NCI-H2171 (cell line): ENCODE measurements at places on chromosomes 6 and 20.

GRCh38 chr6:45966797-45967196 lies 48.9 kb downstream of the CLIC5 start:
- DNase-seq: no peak

GRCh38 chr6:30073489-30074235 lies 1.9 kb downstream of the RNF39 start:
- no peak for DNase-seq

- no peak for DNase-seq
Measured at GRCh38 chr6:17002123-17002522, 99.7 kb upstream of the STMND1 start.

DNA sequence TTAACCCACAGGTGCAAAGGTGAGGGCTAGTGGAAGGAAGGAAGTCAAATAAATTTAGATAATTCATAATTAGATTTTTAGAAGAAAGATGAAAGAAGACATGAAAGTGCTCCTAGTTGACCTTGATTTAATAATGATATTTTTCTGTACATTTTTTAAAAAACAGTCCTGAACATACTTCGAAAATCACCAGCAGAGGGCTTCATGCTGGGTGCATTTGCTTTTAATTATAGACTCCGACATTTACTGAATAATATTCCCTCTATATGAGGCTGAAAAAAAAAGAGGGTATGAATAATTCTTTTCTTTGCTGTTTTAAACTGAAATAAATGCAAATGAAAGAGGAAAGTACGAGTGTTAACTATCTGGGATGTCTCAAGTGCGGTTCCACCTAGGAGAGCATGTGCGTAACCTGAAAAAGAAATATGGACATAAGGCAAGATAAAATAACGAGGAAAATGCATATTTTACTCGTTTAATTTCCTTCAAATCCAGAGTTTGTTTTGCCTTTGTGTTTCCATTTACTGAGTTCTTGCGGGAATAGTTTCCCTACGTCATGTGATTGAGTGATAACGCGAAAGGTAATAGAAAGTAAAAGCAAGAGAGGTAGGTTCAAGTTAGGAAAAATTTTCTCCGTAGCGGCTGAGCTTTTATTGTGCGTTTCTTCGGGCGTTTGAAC lies 3.1 kb upstream of the TFAP2B start:
- DNase-seq: no peak

DNA sequence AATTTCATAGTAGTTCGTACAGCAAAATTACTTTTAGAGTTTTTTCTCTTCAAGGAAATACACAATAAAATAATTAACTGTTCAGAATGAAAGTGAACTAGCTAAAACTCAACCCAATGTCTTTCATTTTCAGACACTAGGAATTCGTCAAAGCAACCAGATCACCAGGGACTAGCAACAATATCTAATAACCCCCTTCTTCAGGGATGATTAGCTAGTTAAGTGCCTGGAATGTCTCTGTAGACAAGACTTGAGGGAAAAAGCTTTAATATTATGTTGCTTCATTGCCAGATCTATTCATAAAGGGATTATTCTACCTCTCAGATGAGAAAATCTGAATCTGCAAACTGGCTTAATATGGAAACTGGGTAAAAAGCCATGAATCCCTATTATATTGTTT lies 41.8 kb upstream of the OR14J1 start:
- no peak for DNase-seq

- DNase-seq: no peak
Measured at GRCh38 chr6:109461733-109462526, 6.4 kb upstream of the MICAL1 start.

GRCh38 chr6:53244958-53245357 lies 96.3 kb upstream of the GCM1 start:
- DNase-seq: no peak

DNA sequence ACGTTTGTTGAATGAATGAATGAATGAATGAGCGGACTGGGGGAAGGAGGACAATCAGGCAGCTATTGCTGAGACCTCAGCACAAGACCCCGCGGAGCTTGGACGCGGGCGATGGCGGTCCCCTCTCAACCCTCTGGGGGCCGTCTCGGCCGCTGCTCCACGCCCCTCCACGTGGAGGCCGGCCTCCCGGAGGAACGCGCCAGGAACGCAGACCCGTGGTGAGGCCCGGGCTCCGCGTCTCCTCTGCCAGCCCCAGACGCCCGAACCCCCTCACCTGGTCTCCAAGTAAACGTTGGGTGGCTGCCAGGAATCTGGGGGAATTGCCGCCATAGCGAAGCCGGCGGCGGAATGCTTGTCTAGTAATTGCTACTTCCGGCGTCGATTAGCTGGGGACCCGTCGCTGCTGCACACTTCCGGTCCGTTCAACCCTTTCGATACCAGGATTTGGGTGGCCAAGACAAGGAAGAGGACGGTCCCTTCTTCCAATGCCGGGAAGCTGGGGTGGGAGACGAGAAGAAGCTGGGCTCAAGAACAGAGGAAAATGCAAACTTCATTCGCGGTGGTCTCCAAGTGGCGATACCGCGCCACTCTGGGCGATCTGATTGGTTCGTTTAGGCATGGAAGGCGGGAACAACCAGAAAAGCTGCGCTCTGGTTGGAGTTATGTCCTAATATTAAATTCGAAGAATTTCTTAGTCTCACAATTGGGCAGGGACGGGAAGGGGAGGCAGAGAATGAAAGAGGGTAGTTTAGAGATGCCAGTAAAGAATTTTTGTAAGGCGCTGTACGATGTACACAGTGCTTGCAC lies at the start of gene PPIL1:
PPIL1 (minus strand) TSS at position 361 of the 807 bp plus-strand sequence; CDS start at position 330, 31 bp downstream.
- peak; percentile 97 for DNase-seq

DNA sequence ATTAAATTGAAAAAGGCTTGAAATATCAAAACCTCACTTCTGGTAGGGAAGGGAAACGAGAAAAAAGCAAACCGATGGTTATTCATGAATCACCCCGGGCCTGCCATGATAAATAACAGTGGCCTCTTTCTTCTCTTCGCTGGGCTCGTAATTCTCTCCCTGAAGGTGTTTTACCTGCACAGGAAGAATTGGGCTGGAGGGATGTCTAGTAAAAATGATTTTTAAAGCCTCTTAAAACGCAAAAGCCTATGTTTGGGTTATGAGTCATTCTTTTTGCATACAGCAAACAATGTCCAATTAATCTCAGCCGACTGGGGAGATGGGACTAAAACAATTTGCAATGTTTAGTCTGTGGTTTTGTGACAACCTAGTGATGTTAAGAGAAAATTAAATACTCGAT lies 16.8 kb downstream of the LINC00237 start:
- DNase-seq: no peak

DNA sequence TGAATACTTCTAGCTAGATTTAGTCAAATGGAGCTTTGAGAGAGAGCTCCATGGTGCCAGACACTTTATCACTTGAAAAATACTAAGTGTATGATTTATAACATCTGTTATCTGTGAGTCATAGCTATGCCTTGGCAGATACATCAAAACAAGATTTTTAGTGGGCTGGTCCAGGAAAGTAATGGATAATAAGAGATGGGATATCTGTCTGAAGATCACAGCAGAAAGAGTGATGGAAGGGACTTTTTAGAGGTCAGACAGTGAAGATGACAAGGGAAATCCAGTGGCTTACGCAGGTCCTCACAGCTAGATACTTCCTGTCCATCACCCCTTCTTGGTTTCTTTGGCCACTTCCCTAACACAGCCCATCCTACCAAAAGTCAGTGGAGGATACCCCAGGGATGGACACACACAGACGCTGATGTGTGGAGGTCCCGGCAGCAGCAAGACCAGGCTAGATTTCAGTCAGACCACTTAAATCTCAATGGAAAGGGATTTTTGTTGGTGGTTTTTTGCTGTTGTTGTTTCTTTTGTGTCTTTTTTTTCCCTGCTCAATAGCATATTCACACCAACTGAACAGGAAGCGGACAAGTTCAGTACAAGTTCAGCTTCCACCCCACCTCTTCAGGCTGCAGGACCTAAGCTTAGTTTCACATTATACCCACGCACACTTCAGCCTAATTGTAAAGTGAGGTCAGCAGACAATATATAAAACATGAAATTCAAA lies 209.3 kb downstream of the ALDH8A1 start:
- no peak for DNase-seq

GRCh38 chr6:6152060-6152459 lies 145.3 kb upstream of the NRN1 start:
- DNase-seq: no peak

DNA sequence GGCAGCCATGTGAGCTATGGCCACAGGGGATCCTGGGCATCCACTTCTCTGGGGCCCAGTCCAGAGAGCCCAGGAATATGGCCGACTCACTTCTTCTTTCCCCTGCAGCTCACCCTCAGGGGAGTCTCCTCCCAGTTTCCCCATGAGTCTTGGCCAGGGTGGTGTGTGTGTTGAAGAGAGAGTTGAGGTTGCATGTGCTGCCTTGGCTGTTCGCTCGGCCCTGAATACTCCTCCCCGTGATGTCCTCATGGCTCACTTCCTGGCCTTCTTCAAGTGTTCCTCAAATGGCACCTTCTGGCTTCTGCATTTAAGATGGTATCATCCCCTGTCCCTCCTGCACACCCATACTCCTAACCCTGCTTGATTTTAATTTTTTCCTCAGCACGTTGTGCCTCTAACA lies 3.2 kb upstream of the TREML1 start:
- DNase-seq: no peak

- DNase-seq: no peak
Measured at GRCh38 chr6:43093436-43094289, 17.5 kb downstream of the PTK7 start.

GRCh38 chr6:39189915-39190544 lies 39.2 kb downstream of the KCNK5 start:
- DNase-seq: no peak

DNA sequence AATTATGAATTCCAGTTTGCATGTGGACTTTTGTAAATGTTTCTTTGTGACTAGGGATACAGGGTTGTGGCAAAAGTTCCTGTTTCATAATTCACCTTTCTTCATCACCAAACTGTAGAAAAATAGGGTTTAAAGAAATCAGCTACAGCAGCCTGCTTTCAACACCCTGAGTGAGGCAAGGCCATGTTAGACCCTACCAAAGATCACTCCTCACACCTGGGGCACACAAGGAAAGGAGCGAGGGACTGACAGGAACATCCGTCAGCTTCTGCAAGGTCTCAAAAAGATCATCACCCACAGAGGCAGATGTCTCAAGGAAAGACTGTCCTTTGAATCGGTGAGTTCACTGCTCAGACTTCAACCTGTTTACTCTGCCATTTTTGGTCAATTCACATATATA lies 10.5 kb upstream of the STX11 start:
- no peak for DNase-seq

DNA sequence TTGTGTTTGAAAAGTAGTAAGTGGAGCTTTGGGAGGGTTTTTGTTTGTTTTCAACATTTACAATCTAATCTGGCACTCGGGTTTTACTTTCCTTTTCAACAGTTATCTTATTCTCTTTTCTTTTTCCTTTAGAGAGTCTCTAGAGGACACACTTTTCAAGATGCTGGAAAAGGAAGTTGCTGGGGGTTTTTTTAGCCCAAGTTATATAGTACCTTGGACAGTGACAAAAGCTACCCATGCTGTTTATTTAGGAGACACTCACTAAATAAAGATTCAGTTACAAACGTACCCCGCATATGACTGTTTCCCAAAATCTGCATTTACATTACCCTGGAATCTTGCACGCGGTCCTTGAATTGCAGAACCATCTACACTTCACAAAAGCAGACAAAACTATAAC lies 78.8 kb downstream of the MAP7 start:
- no peak for DNase-seq

GRCh38 chr6:54846857-54847674 lies 495 bp downstream of the FAM83B start:
- DNase-seq: no peak

DNA sequence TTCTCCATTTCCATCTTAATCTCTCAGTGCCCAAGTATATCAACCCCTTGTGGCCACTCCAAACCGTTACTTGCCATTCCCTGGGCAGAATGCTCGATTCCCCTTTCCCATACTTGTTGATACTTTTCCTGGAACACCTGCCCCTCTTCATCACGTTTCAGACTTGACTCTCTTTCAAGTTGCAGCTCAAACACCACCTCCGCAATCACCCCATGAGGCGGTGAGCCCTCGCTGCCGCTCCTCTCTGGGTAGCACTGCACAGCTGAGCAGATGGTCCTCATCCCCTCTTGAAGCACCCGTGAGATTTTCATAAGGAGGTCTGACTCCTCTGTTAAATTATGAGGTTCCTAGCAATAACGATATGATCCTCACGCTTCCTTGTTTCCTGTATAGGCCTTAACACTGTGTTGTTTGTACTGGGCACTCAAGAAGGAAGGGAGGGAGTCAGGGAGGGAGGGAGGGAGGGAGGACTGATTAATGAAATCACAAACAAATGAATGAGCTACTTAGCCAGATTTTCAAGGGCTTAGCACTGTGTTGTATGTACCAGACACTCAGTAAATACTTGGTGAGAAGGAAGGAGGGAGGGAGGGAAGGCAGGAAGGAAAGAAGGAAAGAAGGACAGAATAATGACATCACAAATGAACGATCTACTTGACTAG lies 8.0 kb upstream of the UQCC2 start:
- peak; percentile 21 for DNase-seq

DNA sequence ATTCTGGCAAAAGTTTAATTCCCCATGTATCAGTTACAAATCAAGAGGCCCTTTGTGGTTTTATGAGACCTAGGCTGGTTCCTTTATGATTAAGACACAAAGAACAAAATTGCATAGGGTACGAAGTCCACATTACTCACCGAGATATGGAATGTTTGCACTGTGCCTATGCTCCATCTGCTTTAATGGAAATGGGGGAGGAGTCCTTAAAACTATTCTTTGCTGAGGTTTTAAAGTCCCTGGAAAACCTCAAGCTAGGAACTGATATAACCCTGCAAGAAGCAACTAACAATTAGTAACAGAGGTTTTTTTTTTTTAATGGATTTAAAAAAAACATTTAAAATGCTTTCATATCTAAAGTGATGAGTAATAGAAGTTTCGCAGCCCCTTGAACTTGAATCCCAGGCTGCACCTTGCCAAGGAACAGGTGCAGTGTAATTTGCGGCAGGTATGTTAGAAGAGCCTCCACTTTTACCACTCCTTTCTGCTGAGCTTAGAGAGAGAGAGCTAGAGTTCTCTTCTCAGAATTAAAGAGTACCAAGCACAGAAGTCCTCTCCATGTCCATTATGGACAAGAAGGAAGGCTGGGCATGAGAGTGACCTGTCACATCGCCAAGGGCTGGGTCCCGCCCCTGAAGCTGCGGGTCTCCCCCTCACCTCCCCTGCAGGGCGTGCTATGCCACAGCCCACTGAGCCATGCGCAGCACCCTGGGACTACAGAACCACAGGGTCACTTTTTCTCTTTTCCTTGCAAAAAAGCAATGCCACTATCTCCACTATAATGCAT lies 2.3 kb downstream of the SERPINB1 start:
- no peak for DNase-seq

- peak; percentile 19 for DNase-seq
Measured at GRCh38 chr20:61120595-61121515, 131.2 kb upstream of the CDH4 start.

GRCh38 chr6:17418281-17419188 lies 25.1 kb downstream of the CAP2 start:
- peak; percentile 92 for DNase-seq

DNA sequence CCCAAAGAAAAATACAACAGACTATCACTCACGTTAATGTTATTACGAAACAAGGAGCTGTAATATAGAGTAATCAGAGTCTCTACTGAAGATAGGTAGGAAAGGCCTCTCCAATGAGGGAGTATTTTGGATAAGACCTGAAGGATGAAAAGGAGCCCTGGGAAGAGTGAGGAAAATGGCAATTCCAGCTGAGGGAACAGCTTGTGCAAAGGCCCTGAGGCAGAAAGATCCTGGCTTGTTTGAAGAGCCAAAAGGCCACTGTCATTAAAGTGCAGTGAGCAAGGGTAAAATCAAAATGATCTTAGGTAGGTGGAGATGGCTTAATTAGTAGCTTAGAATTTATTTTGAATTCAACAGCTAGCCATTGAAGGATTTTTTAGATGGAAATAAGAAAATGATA lies 138.6 kb downstream of the KHDC1L start:
- DNase-seq: no peak
